ENCODE measurements at places on chromosomes 16 and 17.
A peak's percentile ranks its signal among the peaks of the same experiment; 100 is the strongest.

DNA sequence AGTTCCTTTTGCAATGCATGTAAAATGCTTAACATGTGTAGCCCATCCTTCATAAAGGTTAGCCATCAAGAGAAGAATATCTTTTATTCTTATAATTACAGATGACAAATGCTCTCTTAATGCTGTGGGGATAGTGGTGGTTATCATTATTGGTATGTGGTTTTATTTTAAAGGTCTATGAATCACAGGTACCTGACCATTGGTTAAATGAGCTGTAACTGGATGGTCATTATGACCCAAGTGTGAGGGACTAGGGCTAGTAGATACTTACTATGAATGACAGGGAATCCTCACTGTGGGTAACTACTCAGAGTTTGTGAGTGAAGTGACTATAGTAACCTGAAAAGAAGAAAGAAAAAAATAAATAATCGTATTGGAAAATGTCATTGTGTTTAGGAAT lies 78.8 kb downstream of the CDRT15 start:
- no peak for DNase-seq

GRCh38 chr16:20744922-20745440 lies 3.4 kb upstream of the THUMPD1 start:
- DNase-seq, result no peak

- DNase-seq, result no peak
Observed at GRCh38 chr17:79832218-79833109, 6.8 kb downstream of the CBX4 start.

DNA sequence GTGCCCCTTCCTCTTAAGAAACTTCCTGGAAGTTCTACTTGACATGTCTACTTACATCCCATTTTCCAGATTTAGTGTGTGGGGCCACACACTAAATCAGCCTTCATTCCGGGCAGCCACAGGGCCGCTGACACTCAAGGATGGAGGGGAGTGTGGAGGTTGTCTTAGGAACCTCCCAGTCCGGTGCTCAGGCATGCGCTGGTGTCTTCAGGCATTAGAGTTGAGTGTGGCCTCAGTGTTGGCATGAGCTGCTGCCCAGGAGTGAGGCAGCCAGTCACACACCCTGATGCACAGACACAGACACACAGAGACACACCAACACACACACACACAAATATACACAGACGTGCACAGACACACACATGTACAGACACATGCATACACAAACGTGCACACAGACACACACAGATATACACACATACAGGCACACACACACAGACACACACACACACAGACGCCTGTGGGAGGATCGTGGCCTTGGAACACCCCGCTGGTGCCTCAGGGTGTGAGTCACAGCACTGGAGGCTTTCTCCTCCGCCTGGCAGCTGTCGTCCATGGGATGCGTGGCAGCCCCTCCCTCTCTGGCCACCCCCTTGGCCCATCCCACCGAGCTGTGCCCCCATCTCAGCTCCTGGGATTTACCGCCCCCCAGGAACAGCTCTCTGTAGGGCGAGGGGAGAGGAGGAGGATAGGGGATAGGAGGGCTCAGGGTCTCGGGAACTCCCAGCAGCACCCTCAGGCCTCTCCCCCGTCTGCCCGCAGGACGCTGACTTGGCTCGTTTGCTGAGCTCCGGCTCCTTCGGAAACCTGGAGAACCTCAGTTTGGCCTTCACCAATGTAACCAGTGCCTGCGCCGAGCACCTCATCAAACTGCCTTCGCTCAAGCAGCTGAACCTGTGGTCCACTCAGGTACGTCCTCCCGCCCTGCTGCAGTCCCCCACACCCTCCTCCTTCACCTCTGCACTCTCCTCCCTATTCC lies 75.6 kb upstream of the PLCG2 start:
- DNase-seq, result no peak

- DNase-seq, result no peak
Observed at GRCh38 chr17:35895636-35896587, 15.8 kb upstream of the CCL5 start.

DNA sequence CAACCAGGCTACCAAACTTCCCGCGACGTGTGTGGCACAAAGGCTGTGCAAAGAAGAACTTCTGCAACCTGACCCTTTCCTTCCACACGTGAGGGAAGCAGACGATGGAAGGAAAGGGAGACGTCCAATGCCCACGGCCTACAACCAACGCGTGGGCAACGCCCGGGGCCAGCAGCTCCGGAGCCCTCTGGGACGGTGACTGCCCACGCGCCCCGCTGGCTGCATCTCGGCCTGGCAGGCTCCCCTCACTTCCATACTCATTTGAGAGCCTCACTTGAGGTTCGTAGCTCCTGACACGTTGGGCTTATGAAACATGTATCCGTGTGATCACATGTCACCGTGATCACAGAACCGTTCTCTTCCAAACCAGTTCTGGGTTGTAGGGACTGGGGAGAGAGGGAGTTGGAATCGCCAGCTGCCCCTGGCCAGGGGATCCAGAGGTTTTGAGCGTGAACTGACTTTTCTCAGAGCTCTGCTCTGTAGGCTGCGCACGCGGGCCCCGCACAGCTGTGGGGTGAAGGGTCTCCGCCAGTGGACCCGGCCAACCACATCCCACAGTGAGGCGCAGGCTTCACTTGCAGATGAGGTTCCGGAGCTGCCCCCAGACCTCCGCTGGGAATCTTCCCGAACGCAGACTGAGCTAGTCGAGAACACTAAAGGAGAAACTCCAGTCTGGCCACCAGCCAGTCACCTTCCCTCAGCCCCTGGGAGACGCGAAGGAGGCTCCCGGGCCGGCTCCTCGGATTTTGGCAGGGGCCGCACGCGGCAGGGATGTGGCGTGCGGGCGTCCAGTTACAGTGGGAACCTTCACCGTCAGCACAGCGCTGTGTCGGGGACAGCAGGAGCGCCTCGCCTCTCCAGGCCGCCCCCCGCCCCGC lies 1.0 kb downstream of the LMF1 start:
- DNase-seq, result no peak

GRCh38 chr16:66926961-66927436 lies 1.7 kb upstream of the RRAD start:
- DNase-seq, result no peak

- DNase-seq, result no peak
Observed at GRCh38 chr17:28120766-28121165, 78.3 kb downstream of the NLK start.

GRCh38 chr16:15644267-15644961 lies 1.5 kb upstream of the MARF1 start:
- peak; percentile 64 for DNase-seq

DNA sequence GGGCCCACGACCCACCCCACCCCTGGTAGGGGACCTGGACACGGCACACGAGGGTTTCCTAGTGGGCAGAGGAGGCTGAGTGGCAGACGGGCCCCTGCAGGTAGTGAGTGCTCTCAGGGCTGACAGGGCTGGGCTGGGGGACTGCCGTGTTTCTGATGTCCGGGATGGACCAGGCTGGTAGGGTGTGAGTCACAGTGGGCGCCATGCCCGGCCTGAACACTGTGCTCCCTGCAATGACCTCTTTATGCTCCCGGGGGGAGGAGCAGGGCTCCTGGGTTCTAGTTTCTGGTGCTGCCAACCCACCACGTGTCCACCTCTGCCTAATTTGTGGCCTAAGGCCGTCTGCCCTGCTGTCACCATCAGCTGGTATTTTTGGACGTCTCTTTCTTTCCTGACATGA lies 26.3 kb downstream of the ARHGAP23 start:
- DNase-seq, result no peak

DNA sequence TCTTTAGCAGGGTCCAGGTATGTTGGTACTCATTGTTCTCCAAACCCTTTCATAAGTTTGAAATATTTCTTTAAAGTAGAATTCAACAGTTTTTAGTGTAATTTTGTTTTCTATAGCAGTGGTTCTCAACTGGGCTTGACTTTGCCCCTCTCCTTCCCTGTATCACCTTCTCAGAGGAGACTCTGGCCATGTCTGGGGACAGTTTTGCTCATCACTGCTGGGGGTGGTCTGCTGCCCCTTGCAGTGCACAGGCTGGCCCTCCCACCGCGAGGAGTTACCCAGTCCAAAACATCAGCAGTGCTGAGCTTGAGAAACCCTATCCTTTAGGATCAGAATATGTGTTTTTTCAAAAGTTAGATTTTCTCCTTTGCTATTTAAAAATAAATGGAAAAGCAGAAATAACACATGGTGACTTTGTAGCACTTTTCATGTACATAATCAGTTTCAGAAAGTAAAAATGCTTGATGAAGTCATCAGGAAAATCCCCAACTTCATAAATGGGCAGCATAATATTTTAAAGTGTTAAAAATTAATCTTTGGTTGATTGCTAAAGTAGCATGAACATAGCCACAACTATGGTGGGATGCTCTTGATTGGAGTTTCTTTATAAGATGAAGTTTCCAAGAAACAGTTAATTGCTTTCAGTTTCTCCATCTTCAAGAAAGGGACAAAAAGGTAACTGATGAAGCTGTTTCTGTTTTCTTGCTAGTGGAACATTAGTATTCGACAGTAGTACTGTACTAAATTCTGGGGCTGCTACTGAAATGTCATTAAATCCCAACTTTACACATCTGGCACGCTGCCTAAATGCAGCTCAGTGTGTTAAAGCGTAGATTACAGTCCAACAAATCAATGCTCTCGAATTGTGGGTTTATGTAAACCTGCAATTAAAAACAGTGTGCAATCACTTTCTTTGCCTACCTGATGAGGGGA lies 70.3 kb downstream of the NETO2 start:
- no peak for DNase-seq

DNA sequence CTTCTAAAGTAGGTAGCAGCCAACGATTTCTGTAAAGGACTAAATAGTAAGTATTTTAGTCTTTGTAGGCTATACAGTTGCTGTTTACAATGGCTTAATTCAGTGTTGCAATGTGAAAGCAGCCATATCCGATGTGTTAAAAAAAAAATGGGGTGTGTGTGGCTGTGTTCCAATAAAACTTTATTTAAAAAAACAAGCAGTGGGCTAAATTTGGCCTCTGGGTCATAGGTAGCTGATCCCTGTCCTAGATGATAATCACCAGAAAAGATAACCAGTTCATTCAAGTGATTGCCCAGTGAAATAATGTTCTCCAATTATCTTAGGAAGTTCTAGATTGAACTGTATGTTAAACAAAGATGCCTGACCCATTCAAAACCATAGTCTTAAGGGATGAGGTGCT lies 124.3 kb downstream of the MAP2K6 start:
- no peak for DNase-seq

DNA sequence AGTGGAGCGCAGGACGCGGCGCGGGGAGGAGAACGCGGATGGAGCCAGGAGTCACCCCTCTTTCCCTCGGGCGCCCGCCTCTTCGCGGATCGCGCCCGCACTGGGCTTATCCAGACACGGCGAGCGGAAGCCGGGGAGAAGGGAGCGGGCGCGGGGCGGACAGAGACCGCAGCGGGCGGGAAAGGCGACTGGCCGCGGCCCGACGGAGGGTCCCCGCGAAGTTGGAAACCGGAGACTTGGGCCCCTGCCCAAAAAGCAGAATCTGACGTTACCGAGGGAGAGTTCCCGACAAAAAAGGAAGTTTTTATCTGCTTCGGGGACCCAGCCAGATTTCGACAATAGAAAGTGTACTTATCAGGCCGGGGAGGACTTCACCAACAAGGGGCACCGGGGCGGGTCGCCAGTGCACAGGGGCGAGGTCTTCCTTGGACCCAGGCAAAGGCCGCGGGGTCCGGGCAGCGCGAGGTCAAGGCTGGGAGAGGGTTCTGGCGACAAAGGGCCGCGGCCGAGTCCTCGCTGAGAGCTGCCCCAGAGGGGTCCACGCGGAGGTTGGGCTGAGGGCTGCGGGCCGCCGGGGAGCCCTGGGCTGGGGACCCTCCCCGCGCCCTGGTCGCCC lies 519 bp downstream of the ST6GALNAC2 start:
- DNase-seq, result no peak

DNA sequence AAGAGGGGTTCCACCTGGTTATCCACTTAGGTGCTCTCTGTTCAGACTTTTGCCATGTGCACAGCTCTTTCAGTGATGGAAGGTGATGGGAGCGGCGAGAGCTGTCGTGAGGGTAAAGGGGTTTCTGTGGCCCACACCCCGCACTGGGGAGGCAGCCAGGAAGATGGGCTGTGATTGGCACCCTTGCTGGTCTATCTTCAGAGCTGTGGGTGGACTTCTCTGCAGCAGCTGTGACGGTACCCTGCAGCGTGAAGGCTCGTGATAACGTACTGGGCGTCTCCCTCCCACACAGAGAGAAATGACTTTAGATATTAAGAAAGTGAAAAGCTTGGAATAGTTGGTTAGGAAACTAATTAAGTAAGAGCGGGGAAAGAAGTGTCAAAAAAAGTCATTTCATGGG lies 45.8 kb downstream of the MPRIP start:
- no peak for DNase-seq

DNA sequence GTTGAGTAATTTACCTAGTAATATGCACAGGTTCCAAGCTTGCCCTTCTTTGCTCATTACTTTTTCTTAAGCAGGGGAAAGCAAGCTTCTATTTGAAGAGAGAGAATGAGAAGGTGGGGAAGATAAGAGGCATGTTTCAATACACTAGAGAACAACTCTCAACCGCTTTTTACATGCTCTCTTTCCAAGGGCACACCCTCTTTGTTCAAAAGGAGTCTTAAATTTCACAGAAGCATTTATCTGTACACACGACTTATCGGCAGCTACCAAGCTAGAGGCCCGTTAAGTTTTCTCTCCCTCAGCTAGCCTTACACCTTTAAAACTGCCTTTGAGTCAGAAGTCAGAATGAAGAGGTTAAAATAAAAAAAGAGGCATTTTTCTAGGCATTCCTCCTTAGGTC lies 79.6 kb downstream of the STH start:
- DNase-seq, result no peak

DNA sequence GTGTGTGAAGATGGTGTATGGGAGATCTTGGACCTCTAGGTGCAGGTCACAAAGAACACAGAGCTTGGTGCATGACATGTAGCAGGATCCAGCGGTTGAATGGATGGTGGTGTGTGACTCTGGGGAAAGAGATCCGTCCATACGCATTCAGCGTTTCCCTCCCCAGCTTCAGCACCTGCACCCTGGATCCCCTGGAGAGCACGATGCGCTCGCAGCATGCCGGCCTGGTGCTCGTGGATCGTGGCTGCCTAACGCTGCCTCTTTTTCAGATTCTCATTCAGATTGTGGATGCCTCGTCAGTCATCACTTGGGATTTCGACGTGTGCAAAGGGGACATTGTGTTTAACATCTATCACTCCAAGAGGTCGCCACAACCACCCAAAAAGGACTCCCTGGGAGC lies 70.9 kb downstream of the SEC14L1 start:
- DNase-seq, result no peak

DNA sequence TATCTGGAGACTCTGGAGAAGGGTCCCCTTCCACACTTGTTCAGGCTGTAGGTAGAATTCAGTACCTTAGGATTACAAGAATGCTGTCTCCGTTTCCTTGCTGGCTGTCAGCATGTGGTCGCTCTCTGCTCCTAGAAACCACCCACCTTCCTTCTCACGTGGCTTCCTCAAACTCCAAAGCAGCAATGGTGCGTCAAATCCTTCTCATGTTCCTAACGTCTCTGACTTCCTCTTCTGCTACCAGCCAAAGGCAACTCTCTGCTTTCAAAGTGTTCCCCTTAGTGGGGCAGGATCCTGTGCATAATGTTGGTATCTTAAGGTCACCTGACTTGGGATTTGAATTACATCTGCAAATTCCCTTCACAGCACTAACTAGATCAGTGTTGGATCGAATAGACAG lies 30.9 kb upstream of the DYNLRB2 start:
- no peak for DNase-seq

- no peak for DNase-seq
Observed at GRCh38 chr16:13176711-13177110, 275.3 kb downstream of the SHISA9 start.
